Fibroblast of lung (primary cell): ENCODE measurements at places on chromosomes 2 and 18. TPM values are rescaled to one million over a fixed set of nuclear protein-coding genes. Genes with fewer than 3 reads are reported as not detected.

- H3K27ac ChIP-seq = no peak overlapping the region
- H3K27me3 ChIP-seq = no peaks in the 10 kb centered on the region
- no peak overlapping the region for H3K4me3 ChIP-seq
Observed at GRCh38 chr18:52667463-52668065, 327.6 kb downstream of the DCC start.

CHST10 gene
- total RNA-seq = 5.0 and 7.4 TPM in 2 replicates

TBR1 gene
- not detected in 2 replicates for total RNA-seq

DNA sequence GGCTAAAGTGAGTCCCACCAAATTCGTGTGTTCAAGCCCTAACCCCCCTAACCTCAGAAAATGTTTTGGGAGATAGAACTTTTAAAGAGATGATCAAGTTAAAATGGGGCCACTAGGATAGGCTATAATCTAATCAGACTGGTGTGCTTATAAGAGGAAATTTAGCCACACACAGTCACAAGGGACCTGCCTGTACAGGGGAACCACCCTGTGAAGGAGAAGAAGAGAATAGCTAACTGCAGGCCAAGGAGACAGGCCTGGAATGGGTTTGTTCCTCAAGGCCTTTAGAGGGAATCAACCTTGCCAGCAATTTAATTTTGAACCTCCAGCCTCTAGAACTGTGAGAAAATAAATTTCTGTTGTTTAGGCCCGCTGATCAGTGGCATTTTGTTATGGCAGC is 36.0 kb upstream of the TANK start:
- H3K27ac ChIP-seq = peak overlapping the region; percentile 78
- H3K27me3 ChIP-seq = no peaks in the 10 kb centered on the region
- no peak overlapping the region for H3K4me3 ChIP-seq
- H3K4me1 ChIP-seq = peaks cover 12% of the 10 kb centered on the region

GALR1 gene
- not detected in 2 replicates for total RNA-seq

DNA sequence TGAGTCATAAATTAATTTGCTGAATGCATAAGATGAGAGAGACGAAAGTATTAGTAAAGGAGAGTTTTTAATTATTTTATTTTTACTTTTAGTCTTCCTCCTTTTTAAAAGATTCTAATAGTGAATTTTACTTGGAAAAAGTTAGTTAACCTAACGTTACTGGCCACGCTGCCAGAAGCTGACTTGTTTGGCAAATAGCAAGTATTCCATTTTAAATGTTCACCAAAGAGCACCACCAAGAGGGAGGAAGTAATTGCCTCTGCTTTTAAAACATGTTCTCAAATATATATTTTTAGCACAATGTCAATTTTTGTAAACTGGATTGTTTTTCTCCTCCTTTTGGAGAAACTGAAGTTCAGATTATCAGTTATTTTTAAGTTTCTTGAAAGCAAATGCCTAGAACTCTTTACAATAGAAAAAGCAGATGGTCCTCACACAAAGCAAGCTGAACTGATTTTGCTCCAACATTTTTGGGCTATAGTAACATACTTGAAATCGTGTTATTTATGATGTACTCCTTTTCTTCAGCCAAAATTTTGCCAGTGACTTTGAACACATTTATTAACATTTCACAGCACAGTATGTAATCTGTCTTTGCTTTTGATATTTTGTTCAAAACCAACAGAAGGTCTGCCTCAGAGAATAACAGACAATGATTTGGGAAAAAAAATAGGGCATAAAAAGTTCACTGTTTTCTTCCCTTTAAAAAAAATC is 1311.0 kb upstream of the FAM98A start:
- no peak for DNase-seq
- no peaks in the 10 kb centered on the region for H3K27me3 ChIP-seq
- H3K4me1 ChIP-seq = no peaks in the 10 kb centered on the region

DNA sequence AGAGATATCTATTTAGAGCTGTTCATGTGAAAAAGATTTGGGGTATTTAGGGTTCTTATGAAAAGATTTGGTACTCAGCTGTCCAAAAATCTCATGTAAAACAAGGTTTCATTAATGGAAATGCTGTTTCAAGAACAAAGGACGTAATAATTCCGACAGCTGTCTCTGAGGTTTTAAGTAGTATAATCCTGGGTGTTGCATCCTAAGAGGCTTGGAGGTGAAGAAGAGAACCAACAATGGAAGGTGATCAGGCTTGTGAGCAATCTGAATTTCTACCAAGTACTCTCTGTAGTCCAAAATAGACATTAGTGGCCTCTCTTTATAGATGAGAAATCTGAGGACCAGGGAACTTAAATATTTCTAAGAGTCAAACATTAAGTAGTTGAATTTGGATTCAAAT is 205.1 kb downstream of the BABAM2 start:
- no peak for DNase-seq
- H3K27me3 ChIP-seq = no peaks in the 10 kb centered on the region
- H3K4me1 ChIP-seq = peaks cover 4% of the 10 kb centered on the region
- H3K4me3 ChIP-seq = no peak overlapping the region

SCYGR8 gene
- total RNA-seq = not detected in 2 replicates

CYBRD1 gene
- 227 and 334 TPM in 2 replicates for total RNA-seq

GRCh38 chr2:38390947-38391346 is 13.9 kb upstream of the ATL2 start:
- peaks cover 5% of the 10 kb centered on the region for H3K27me3 ChIP-seq
- H3K27ac ChIP-seq = no peak overlapping the region
- no peaks in the 10 kb centered on the region for H3K4me1 ChIP-seq
- H3K36me3 ChIP-seq = no peaks in the 10 kb centered on the region

SLC11A1 gene
- total RNA-seq = 0.17 and 0.26 TPM in 2 replicates

TAF4B gene
- 2.0 and 2.6 TPM in 2 replicates for total RNA-seq

NPPC gene
- not detected in 2 replicates for total RNA-seq

BMP10 gene
- not detected in 2 replicates for total RNA-seq

- H3K27me3 ChIP-seq = no peaks in the 10 kb centered on the region
- no peak overlapping the region for H3K4me3 ChIP-seq
- no peaks in the 10 kb centered on the region for H3K4me1 ChIP-seq
- H3K36me3 ChIP-seq = no peaks in the 10 kb centered on the region
- DNase-seq = no peak
Observed at GRCh38 chr18:11724781-11725180, 35.7 kb downstream of the GNAL start.

DNA sequence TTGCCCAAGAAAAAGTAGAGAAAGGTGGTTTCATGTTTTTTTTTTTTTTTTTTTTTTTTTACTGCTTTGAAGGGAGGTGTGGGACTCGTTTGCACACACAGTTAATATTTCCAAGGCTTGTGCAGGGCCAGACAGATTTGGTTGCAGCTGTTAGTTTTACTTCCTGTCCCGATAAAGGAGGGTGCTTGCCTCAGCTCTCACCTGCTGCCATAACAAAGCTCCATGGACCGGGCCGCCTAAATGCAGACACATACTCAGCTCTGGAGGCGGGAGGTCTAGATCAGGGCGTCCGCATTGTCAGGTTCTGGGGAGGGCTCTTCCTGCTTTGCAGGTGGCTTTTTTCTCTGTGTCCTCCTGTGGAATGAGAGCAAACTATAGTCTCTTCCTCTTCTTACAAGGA is 69.9 kb downstream of the ODC1 start:
- no peaks in the 10 kb centered on the region for H3K4me1 ChIP-seq
- no peak for DNase-seq
- H3K4me3 ChIP-seq = no peak overlapping the region
- H3K27ac ChIP-seq = no peak overlapping the region
- no peaks in the 10 kb centered on the region for H3K27me3 ChIP-seq

GRCh38 chr2:85584354-85584856 is at the start of gene VAMP5:
Gene VAMP5 (plus strand): TSS chr2:85584431. CDS start chr2:85584491, 60 bp downstream.
- H3K4me3 ChIP-seq = peak within 1 kb of the TSS; percentile 55
- H3K27ac ChIP-seq = peak within 1 kb of the TSS; percentile 88
- H3K27me3 ChIP-seq = no peaks in the 10 kb centered on the region
- DNase-seq = peak; percentile 32

LIPG gene
- 0.50 and 1.0 TPM in 2 replicates for total RNA-seq

- DNase-seq = no peak
- no peaks in the 10 kb centered on the region for H3K4me1 ChIP-seq
- no peaks in the 10 kb centered on the region for H3K36me3 ChIP-seq
- no peak overlapping the region for H3K27ac ChIP-seq
- H3K4me3 ChIP-seq = no peak overlapping the region
- no peaks in the 10 kb centered on the region for H3K27me3 ChIP-seq
Observed at GRCh38 chr2:191565647-191566198, 112.2 kb upstream of the NABP1 start.

- H3K4me1 ChIP-seq = no peaks in the 10 kb centered on the region
- no peak overlapping the region for H3K27ac ChIP-seq
- DNase-seq = no peak
- H3K27me3 ChIP-seq = no peaks in the 10 kb centered on the region
Observed at GRCh38 chr18:31104444-31104843, 2.2 kb upstream of the DSC2 start.

- H3K4me1 ChIP-seq = no peaks in the 10 kb centered on the region
- H3K27me3 ChIP-seq = no peaks in the 10 kb centered on the region
- no peak for DNase-seq
- H3K27ac ChIP-seq = no peak overlapping the region
- H3K36me3 ChIP-seq = no peaks in the 10 kb centered on the region
Observed at GRCh38 chr2:206526416-206526815, 83.1 kb downstream of the ADAM23 start.

DNA sequence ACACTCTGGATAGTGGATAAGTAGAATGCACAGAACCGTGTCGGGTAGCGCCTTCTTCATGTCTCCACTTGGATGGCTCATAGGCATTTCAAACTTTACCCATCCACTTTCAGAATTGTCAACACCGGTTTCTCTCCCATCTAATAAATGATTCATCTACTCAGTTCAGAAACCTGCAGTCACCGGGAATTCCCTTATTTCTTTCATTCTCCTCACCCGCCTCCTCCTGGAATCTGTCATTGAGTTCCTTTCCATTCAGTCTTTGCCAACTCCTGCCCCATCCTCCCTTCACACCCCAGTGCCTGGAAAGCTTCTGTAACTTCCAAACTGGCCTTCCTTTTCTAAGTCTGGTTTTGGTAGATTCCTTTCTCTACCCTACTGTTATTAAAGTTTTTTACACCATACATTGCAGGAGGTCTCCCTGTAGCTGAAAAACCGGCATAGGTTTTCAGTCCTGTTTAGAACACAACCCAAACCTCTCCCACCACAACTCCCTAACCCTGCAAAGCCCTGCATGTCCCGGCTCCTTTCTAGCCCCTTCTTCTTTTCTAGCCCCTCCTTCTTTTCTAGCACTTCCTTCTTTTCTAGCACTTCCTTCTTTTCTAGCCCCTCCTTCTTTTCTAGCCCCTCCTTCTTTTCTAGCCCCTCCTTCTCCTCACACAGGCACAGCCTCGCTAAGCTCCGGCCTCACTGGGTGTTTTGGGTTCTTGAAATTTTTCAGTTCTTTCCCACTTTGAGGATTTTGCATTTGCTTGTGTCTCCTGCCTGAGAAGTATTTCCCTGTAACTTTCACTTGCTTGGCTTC is 133.9 kb upstream of the KLHL14 start:
- H3K27me3 ChIP-seq = no peaks in the 10 kb centered on the region
- no peaks in the 10 kb centered on the region for H3K36me3 ChIP-seq
- no peaks in the 10 kb centered on the region for H3K4me1 ChIP-seq
- H3K27ac ChIP-seq = no peak overlapping the region

GRCh38 chr2:162403884-162404283 is 60.0 kb downstream of the GCA start:
- no peak overlapping the region for H3K27ac ChIP-seq
- no peaks in the 10 kb centered on the region for H3K36me3 ChIP-seq
- peak; percentile 73 for DNase-seq
- no peaks in the 10 kb centered on the region for H3K27me3 ChIP-seq
- no peaks in the 10 kb centered on the region for H3K4me1 ChIP-seq
- no peak overlapping the region for H3K4me3 ChIP-seq

DNA sequence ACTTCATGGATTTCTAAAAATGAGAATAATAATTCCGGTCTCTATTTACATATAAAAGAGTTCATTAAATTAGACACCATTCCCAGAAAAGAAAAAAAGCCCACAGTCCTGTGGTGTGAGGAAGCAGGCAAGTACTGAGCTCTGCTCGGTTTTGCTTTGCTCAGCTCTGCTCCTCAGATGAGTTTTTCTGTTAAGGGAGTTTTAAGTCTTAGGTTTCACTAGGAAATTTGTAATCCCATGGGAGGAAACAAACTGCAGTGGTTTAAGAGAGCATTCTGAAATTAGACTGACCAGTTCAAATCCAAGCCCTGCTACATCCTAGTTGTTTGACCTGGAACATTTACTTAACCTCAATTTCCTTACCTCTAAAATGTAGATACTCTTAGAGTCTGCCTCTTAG is 338.6 kb upstream of the MMADHC start:
- H3K36me3 ChIP-seq = no peaks in the 10 kb centered on the region
- no peak overlapping the region for H3K27ac ChIP-seq
- no peak for DNase-seq
- no peaks in the 10 kb centered on the region for H3K27me3 ChIP-seq
- no peak overlapping the region for H3K4me3 ChIP-seq
- H3K4me1 ChIP-seq = no peaks in the 10 kb centered on the region

DNA sequence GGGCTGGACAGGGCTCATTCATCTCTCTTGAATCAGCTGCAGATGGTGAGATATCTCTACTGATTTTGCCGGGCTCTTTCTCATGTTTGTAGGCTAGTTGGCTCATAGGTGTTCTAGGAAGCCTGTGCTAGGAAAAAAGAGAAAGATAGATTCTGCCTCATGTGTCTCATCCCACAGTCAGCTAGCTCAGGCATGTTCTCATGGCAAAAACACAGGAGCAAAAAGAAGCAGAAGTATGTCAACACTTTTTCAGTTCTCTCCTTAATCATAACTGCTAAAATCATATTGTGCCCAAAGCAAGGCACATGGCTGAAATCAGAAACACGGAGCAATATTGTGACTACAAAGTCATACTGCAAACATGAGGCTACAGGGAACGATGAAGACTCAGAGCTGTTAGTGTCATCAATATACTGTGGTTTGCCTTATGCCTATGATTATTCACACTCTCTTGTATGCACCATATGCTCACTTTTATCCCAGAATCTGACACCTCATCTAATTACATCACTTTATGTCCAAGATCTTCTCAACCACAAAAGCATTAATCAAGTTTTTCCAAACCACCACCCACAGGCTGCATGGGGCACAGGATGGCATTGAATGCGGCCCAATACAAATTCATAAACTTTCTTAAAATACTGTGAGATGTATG is 571.9 kb upstream of the CNTNAP5 start:
- no peaks in the 10 kb centered on the region for H3K4me1 ChIP-seq
- no peak for DNase-seq
- H3K36me3 ChIP-seq = no peaks in the 10 kb centered on the region
- H3K4me3 ChIP-seq = no peak overlapping the region
- no peak overlapping the region for H3K27ac ChIP-seq

ACOXL gene
- not detected in 2 replicates for total RNA-seq

- H3K27me3 ChIP-seq = no peaks in the 10 kb centered on the region
- H3K27ac ChIP-seq = peak overlapping the region; percentile 35
- H3K4me1 ChIP-seq = peaks cover 18% of the 10 kb centered on the region
- DNase-seq = peak; percentile 62
- H3K4me3 ChIP-seq = no peak overlapping the region
Observed at GRCh38 chr2:21453723-21454450, 330.1 kb downstream of the TDRD15 start.

DNA sequence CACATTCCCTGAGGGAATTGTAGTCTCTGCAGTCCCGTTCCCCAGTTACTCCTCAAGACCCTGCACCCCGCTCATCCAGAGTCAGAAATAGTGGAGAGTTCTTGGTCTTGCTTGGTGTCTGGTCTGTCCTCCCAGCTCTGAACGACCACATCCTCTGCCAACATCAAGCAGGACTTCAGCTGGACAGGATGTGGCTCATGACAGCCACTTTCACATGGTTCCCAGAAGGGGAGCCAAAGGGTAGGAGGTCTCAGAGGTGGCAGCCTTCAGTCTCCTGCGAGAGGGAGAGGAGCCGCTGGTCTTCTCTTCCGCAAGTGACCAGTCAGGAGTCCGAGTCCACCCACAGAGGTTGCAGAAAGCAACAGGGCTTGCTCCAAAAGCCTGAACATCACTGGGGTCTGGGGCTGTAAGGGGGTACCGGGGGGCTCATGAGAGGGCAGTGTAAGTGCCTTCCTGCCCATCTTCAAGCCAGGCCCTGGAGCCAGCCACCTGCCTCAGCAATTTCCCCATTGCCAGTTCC is 29.8 kb downstream of the B3GNT7 start:
- H3K4me3 ChIP-seq = no peak overlapping the region
- DNase-seq = no peak
- H3K36me3 ChIP-seq = no peaks in the 10 kb centered on the region
- peaks cover 4% of the 10 kb centered on the region for H3K27me3 ChIP-seq
- no peaks in the 10 kb centered on the region for H3K4me1 ChIP-seq
